ENCODE measurements at places on chromosomes 2 and 18.

- DNase-seq = no peak
Observed at GRCh38 chr2:237591141-237591881, 777 bp upstream of the RAB17 start.

- peak; percentile 69 for DNase-seq
Observed at GRCh38 chr2:96832754-96833507, 10.9 kb downstream of the ANKRD23 start.

GRCh38 chr2:179440642-179441251 is 176.1 kb upstream of the SESTD1 start:
- DNase-seq = no peak

DNA sequence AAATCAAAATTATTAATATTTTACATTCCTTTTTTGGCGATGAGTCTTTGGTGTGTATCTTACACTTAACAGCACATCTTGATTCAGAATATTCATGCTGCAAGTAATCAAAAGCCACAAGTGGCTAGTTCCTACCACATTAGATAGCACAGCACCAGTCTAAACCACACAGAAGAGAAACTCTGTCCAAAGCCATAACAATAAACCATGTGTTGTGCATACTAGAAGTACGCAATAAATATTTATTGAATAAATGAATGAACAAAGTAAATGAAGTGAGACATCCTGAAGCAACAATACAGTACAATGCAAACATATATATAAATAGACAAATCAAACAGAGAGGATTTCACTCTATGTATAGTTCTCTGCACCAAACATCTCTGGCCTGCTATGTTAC is 287.3 kb downstream of the EXOC6B start:
- no peak for DNase-seq

GRCh38 chr2:149513461-149513860 is 74.1 kb downstream of the MMADHC start:
- no peak for DNase-seq

- no peak for DNase-seq
Observed at GRCh38 chr2:43314299-43314927, 88.0 kb upstream of the ZFP36L2 start.

DNA sequence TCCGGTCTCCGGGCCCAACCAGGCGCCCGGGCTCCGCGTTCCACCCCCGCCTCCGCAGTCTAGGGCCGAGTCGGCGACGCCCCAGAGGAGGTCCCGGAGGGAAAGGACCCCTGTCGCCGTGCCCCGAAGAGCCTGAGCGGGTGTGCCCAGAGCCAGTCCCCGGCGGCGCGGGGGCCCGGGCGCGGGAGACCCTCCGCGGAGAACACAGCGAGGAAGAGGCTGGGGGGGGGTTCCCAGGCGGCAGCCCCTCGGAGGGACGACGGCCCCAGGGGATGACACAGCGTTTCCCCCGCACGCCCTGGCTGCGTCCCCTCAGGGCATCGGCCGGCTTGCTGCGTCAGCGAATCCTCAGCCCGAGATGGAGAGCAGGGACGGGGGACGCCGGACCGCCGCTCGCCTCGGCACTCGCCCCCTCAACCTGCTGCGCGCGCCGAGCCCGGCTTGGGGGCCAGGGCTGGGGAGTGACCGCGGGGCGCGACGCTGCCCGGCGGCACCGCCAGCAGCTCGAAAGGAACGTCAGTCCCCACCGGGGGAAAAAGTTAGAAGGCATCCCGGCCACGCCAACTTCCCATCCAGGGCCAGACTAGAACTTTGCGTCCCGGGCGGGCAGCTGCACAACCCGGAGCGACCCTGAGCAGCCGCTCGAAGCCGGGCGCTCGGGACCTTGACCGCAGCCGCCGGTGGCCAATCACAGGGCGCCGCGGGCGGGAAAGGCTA is 711 bp downstream of the SFXN5 start:
- peak; percentile 67 for DNase-seq

- no peak for DNase-seq
Observed at GRCh38 chr2:183543731-183544130, 419.5 kb downstream of the NUP35 start.

GRCh38 chr2:167140767-167141166 is 252.5 kb downstream of the XIRP2 start:
- no peak for DNase-seq

DNA sequence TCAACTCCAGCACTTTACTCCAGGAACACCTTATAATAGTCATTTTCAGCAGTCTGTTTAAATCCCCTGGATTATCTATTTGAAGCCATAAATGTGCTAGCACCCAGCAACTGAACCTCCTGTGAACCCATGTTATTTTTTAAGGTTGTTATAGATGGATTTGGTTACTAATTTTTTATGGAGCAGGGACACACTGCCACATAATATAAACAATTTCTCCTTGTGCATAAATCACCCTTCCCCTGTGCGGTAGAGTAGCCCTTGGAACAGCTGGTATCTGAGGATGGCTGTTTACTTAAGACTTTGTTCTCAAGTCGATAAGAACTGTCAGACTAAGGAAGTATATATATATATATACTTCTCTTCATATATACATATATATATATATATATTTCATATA is 367.4 kb downstream of the EPHA4 start:
- no peak for DNase-seq

- no peak for DNase-seq
Observed at GRCh38 chr18:57961876-57962505, 82.0 kb upstream of the NEDD4L start.

- no peak for DNase-seq
Observed at GRCh38 chr2:168471163-168471475, 15.0 kb downstream of the CERS6 start.

DNA sequence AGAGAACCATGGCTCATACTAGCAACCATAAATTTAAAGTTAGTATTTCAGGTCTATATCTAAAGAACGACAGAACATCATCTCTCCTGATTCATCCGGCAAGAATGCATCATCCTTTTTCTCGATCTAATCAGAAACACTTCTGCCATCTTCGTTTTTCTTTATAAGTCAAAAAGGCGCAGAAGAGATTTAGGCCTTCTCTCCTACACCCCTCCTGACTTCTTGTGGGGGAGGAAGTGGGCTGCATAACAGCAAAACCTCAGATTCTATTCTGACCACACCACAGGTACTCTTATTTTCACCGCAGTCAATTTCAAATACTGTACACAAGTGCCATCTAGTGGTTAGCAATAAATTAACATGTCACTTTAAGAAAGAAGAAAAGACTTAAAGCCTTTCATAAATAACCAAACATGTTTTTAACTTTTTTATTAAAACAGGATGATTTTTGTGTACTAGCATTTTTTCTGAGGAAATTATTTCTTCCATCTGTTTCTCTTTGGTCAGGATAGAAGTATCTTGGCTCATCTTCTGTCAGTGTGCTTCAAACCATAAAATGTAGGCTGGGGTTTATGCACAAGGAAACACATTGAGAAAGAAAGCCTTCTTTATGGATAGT is 48.4 kb upstream of the PIK3C3 start:
- no peak for DNase-seq

DNA sequence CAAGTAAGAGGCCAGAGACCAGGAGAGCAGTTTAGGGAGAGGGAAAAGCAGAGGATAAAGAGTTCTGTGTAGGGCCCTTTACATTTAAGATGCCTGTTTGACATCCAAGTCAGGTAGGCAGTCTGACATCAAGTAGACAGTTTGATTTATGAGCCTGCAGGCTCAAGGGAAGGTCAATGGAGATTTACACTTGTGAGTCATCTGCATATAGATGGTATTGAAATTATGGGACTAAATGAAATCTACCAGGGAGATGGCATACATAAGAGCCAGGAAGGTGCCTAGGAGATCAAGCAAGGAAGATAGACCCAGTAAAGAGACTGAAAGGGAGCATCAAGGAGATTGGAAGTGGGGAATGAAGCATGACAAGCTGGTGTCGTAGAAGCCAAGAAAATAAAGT is 212.4 kb upstream of the PKDCC start:
- no peak for DNase-seq

DNA sequence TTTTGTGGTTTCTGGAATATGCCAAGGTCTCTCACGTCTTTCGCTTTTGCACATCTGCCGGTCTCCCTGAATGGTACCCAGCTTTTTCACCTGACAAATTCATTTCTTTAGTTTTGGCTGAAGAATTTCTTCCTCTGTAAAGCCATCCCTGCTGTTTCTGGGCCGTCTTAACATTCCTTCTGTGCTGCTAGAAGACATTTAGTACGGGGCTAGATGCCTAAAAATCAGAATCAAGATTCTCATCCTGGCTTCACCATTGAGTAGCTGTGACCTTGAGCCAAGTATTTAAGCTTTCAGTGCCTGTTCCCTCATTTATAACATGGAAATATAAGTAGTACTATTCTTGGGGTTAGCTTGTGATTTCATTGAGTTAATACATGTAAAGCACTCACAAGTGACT is 6.4 kb upstream of the BCL2 start:
- DNase-seq = no peak

DNA sequence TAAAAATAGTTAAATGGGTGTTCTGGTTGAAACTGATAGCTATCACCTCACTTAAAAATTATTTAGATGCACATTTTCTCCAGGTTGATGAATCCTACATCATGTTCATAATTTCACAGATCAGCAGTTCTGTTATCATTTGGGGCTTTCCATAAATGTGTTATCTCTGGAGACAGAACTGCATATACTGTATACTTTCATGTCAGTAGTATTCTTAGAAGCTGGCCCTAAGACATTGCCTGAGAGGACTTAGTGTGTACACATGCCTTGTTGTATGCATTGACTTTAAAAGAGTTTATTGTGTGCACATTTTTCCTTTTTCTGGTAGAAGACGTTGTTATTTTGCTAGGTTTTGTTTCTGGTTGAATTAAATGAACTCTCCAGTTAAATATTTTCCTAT is 41.0 kb downstream of the PIK3C3 start:
- DNase-seq = no peak

All from liver (tissue), 10 donors.